ENCODE measurements at places on chromosomes 4 and X. TPM values are rescaled to one million over a fixed set of nuclear protein-coding genes. Genes with fewer than 3 reads are reported as not detected.

GPC3 gene
- not detected for total RNA-seq

WDR19 gene
- 33.0 TPM for total RNA-seq

DNA sequence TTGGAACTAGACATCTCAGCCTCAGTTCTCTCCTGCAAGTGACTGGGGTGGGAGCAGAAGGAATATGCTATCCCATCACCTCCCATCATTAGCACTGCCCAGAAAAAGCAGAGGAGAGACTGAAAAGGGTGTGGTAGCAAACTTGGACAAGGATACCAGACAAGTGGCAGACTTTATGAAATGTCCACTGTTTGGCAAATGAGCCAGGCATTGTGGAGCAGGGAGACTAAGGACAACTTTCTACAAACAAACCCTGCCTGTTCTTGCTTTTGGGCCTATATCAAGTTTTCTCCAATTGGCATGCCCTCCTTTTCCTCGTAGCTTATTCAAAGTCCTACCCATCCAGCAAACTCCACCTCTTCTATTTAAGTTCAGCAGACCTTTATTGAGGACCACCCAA lies 41.6 kb downstream of the ZCCHC12 start:
- no peak for DNase-seq

DNA sequence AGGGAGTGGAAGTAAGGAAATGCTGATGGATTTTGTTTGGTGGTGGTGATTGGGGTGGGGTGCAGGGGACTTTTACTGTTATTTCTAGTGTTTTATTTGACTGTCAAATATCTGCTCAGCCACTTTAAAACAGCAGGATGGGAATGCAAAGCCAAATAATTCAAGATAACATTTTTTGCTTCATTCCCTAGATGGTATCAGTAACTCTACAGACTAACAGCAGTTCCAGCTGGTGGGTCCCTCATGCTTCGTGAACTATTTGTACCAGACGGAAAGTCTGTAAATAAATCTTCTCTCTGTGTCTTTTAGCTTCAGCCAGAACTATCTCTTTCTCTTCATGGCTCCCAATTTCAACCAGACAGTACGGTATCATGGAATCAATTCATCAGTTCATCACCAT lies 27.5 kb downstream of the GPR143 start:
- DNase-seq: no peak

MAMLD1 gene
- total RNA-seq: 0.85 TPM

GRCh38 chr4:145830699-145831098 lies 107.9 kb downstream of the ZNF827 start:
- no peak for DNase-seq

DNA sequence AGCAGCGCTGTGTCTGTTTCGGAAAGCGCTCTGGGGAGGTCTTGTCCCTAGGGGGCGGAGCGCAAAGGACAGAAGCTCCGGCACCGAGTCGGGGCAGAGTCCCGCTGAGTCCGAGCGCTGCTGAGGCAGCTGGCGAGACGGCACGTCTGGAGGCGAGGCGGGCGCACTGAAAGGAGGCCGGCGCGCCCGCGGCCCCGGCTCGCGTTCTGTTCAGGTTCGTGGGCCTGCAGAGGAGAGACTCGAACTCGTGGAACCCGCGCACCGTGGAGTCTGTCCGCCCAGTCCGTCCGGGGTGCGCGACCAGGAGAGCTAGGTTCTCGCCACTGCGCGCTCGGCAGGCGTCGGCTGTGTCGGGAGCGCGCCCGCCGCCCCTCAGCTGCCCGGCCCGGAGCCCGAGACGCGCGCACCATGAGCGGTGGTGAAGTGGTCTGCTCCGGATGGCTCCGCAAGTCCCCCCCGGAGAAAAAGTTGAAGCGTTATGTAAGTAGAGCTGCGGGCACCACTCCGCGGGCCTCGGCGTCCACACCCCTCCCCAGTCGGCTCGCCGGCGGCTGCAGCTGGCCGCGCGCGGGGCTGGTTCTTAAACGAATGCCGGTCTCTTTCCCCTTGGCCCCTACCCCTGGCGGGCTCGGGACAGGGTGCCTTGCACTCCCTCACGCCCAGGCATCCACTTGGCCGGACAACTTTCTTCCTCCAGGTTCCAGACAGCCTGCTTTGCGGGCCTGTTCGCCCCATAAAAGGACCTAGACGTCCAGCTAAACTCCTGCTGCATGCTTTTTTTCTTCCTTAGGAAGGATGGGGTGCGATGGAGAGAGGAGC lies at the start of gene GAB1:
TSS of gene GAB1 (plus strand) at position 96 of the 819 bp plus-strand sequence. CDS start at position 409, 313 bp downstream.
- DNase-seq: peak; percentile 86

Measured in dermis blood vessel endothelial cell (primary cell).